ENCODE measurements at places on chromosomes 16 and 17. TPM values are rescaled to one million over a fixed set of nuclear protein-coding genes. Genes with fewer than 3 reads are reported as not detected.

The SRCAP gene
- polyA plus RNA-seq = 27.6 TPM

The INCA1 gene
- 7.8 TPM for polyA plus RNA-seq

The MT2A gene
- 20.3 TPM for polyA plus RNA-seq

The LRRC75A gene
- 4.2 TPM for polyA plus RNA-seq

The HS3ST3B1 gene
- 25.6 TPM for polyA plus RNA-seq

The SOST gene
- 51.9 TPM for polyA plus RNA-seq

- no peak for DNase-seq
These were observed 131.4 kb downstream of the HS3ST2 start for GRCh38 chr16:22945361-22945760.

DNA sequence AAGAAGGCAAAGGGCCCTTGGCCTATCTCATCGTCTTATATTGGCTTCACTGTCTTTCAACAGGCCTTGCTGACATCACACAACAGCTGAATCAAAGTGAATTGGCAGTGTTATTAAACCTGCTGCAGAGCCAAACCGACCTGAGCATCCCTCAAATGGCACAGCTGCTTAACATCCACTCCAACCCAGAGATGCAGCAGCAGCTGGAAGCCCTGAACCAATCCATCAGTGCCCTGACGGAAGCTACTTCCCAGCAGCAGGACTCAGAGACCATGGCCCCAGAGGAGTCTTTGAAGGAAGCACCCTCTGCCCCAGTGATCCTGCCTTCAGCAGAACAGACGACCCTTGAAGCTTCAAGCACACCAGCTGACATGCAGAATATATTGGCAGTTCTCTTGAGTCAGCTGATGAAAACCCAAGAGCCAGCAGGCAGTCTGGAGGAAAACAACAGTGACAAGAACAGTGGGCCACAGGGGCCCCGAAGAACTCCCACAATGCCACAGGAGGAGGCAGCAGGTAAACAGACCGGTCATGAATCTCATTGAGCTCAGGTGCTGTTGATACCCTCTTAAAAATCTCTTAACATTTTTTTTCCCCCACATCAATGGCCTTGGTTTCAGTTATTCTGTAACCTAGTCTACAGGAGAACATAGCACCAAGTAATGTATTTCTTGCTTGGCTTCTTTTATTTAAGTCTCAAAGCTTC is 64.7 kb downstream of the CDK12 start:
- no peak for DNase-seq

- DNase-seq = no peak
These were observed 14.2 kb downstream of the CTRB2 start for GRCh38 chr16:75192606-75193264.

GRCh38 chr17:46043606-46044005 is 44.6 kb downstream of the STH start:
- no peak for DNase-seq

Data from right renal cortex interstitium (tissue), 3 donors.